ENCODE measurements at places on chromosomes 11 and 22. TPM values are rescaled to one million over a fixed set of nuclear protein-coding genes. Genes with fewer than 3 reads are reported as not detected.
A peak's percentile ranks its signal among the peaks of the same experiment; 100 is the strongest.

GRCh38 chr11:61911701-61912529 is 5.5 kb downstream of the RAB3IL1 start:
- DNase-seq = no peak
- peaks cover 36% of the 10 kb centered on the region for H3K4me1 ChIP-seq
- H3K4me3 ChIP-seq = no peak overlapping the region

GRCh38 chr11:313787-314553 is at the start of gene IFITM1:
Gene IFITM1, plus strand, starts transcription at chr11:314040. Its CDS starts 131 bp downstream, at chr11:314171.
- H3K36me3 ChIP-seq = no peaks in the 10 kb centered on the region
- H3K27ac ChIP-seq = peak within 1 kb of the TSS; percentile 79
- DNase-seq = peak; percentile 91
- peaks cover 16% of the 10 kb centered on the region for H3K27me3 ChIP-seq
- H3K4me3 ChIP-seq = peak within 1 kb of the TSS; percentile 53
- H3K4me1 ChIP-seq = peaks cover 12% of the 10 kb centered on the region

Gene BARX2
- total RNA-seq = 1.1 TPM

- no peaks in the 10 kb centered on the region for H3K27me3 ChIP-seq
- no peak for DNase-seq
- H3K27ac ChIP-seq = no peak overlapping the region
- no peaks in the 10 kb centered on the region for H3K36me3 ChIP-seq
These were observed 10.7 kb upstream of the CD5 start for GRCh38 chr11:61091373-61092279.

DNA sequence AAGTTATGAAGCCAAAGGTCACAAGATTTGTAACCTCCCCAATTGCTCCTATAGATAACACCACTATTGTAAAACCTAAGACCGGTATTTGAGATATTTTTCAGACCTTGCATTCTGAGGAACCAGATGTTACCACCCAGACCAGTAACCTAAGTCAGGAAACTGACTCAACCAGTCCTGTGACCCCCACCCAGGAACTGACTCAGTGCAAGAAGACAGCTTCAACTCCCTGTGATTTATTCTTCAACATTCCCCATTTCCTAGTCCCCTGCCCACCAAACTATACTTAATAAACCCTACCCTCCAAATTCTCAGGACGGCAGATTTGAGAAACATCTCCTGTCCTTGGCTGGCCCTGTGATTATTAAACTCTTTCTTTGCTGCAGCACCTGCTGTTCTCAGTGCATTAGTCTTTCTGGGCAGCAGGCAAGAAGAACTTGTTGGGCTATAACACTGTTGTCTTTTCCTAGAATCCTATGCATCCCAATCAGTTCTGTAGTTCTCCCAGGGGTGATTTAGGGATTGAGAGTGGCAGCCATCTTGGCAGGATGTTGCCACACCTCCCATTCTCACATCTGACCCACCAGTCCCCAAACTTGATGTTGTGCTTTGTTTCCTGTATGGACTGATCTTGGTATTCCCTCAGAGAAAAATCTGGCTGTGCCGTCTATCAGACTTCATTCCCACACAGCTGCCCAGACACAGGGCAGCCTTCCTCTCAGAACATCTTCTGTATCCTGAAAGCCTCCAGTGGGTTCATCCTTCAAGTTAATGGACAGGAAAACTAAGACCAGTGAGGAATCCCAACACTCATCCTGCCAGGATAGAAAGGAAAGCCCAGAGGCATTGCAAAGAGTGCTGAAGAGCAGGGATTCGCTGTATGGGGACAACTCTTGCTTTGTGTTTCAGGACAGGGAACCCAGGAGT is 104.0 kb downstream of the PDE2A start:
- no peak for DNase-seq
- H3K4me1 ChIP-seq = no peaks in the 10 kb centered on the region
- no peaks in the 10 kb centered on the region for H3K36me3 ChIP-seq
- no peak overlapping the region for H3K27ac ChIP-seq
- no peaks in the 10 kb centered on the region for H3K27me3 ChIP-seq
- no peak overlapping the region for H3K4me3 ChIP-seq

- peaks cover 34% of the 10 kb centered on the region for H3K36me3 ChIP-seq
- DNase-seq = no peak
- H3K4me1 ChIP-seq = no peaks in the 10 kb centered on the region
- H3K4me3 ChIP-seq = no peak overlapping the region
- H3K27ac ChIP-seq = no peak overlapping the region
- no peaks in the 10 kb centered on the region for H3K27me3 ChIP-seq
These were observed 8.6 kb upstream of the RELT start for GRCh38 chr11:73367482-73368024.

GRCh38 chr11:8258289-8258688 is 5.4 kb downstream of the LMO1 start:
- H3K4me3 ChIP-seq = no peak overlapping the region
- H3K27me3 ChIP-seq = peaks cover 34% of the 10 kb centered on the region
- H3K4me1 ChIP-seq = no peaks in the 10 kb centered on the region
- no peak overlapping the region for H3K27ac ChIP-seq
- DNase-seq = no peak

GRCh38 chr11:93850594-93851018 is at the start of gene VSTM5:
Gene VSTM5, minus strand, starts transcription at chr11:93850618. Its CDS starts 116 bp downstream, at chr11:93850502.
- no peak within 1 kb of the TSS for H3K4me3 ChIP-seq
- H3K4me1 ChIP-seq = no peaks in the 10 kb centered on the region
- H3K27ac ChIP-seq = no peak within 1 kb of the TSS
- H3K36me3 ChIP-seq = no peaks in the 10 kb centered on the region

GRCh38 chr11:57474803-57475115 is 14.4 kb downstream of the RTN4RL2 start:
- peaks cover 25% of the 10 kb centered on the region for H3K4me1 ChIP-seq
- H3K27ac ChIP-seq = no peak overlapping the region
- H3K4me3 ChIP-seq = no peak overlapping the region
- H3K27me3 ChIP-seq = peaks cover 16% of the 10 kb centered on the region

GRCh38 chr22:17245341-17245740 is 26.1 kb upstream of the ADA2 start:
- no peaks in the 10 kb centered on the region for H3K4me1 ChIP-seq
- no peaks in the 10 kb centered on the region for H3K27me3 ChIP-seq
- no peak overlapping the region for H3K4me3 ChIP-seq
- no peak for DNase-seq
- no peaks in the 10 kb centered on the region for H3K36me3 ChIP-seq
- no peak overlapping the region for H3K27ac ChIP-seq

Gene ZNF202
- 10.8 TPM for total RNA-seq

Gene TMEM45B
- total RNA-seq = 20.5 TPM

DNA sequence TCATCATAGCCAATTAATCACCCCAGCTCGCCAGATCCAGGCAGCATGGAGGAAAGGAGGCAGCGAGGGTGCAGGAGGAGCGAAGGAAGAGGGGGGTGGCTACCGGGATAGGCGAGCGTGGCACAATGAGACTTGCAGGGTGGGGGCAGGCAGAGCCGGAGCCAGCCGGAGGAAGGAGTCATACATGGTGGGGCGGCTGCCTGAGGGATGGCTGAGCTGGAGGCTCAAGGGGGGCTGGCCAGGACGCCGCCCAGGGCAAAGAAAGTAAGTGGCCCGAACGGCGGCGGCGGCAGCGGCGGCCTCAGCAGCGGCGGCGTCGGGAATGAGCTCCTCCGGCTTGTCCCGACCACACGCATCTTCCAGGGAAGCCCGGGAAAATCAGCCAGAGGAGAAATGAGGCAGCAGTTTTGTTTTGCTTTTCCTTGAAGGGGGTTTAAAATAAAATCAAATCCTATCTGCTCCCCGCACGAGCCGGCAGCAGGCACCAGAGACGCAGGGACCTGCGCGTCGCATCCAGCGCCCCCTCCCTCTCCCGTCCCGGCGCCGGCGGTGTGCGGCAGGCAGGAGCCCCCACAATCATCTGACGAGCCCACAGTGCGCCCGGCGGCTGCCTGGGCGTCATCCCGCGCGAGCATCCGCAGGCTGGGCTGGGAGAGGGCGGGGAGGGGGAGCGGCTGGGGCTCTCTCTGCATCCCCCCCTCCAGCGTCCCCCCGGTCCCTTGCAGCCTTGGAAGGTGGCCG is 263.6 kb downstream of the CTTN start:
- H3K36me3 ChIP-seq = no peaks in the 10 kb centered on the region
- H3K27me3 ChIP-seq = no peaks in the 10 kb centered on the region
- no peak overlapping the region for H3K27ac ChIP-seq
- H3K4me3 ChIP-seq = no peak overlapping the region
- peak; percentile 4 for DNase-seq

DNA sequence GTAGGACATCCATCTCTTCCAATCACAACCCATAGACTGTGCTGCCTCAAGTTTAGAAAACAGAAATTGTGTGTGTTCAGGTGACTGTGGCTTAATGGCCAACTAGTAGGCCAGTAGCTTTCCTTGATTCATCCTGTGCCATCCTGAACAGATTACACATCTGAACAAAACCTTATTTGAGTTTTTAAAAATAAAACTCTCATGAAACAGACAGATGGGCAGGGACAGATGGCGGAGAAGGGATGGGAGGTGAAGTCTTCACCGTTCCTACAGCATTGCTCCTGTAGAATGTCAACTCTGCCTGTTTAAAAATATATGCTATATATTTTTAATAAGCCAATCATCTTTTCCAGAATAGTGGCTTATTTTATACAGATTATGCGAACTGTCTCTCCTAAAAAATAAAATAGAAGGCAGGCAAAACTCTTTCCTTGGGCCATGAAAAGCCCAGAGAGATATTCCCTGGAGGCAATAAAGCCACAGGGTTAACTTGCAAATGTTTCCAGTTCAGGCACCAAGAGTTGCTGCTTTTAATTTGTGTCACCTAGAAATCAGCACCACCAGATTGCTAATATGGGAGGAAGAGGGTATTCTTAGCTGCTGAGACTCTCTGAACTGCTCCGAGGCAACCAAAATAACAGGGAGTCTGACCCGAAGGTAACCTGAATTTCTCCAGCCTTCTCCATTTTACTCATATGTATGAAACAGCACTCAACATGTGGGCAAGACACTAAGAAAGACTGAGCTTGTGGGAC is 861.2 kb downstream of the OPCML start:
- no peaks in the 10 kb centered on the region for H3K36me3 ChIP-seq
- no peaks in the 10 kb centered on the region for H3K27me3 ChIP-seq

- H3K4me3 ChIP-seq = no peak overlapping the region
- H3K27me3 ChIP-seq = no peaks in the 10 kb centered on the region
- H3K36me3 ChIP-seq = no peaks in the 10 kb centered on the region
These were observed 17.7 kb downstream of the MGAT3 start for GRCh38 chr22:39474351-39475111.

Gene CRYBB2
- total RNA-seq = not detected

Gene SCUBE1
- 6.2 TPM for total RNA-seq

Measured in lung (tissue), 17 donors.